ENCODE measurements at places on chromosomes 7 and 10.

DNA sequence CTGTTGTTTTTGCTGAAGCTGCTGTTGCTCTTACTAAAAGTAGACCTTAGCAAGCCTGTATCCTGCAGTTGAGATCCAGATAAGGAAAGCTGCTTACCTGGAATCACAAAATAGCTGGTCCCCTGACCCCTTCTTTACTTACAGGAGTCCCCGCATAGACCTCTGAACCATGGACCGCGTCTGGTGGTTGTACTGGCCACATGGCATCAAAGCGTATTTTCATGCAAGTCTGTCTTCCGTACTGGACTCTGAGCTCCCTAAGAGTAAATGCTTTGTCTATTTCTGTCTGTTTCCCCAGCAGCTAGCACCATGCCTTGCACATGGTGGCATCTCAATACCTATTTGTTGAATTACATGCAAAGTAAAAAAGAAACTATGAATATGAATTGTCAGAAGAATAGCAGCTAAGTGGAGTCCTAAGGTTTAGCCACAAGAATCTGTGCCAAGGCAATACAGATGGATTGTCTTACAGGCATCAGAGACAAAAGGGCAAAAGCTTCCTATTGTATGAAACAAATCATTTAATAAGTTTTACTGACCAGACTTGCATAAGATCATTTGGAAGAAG lies 159.2 kb downstream of the PAXIP1 start:
- no peak for DNase-seq

- DNase-seq, result no peak
Observed at GRCh38 chr7:31896925-31897324, 173.3 kb downstream of the PDE1C start.

DNA sequence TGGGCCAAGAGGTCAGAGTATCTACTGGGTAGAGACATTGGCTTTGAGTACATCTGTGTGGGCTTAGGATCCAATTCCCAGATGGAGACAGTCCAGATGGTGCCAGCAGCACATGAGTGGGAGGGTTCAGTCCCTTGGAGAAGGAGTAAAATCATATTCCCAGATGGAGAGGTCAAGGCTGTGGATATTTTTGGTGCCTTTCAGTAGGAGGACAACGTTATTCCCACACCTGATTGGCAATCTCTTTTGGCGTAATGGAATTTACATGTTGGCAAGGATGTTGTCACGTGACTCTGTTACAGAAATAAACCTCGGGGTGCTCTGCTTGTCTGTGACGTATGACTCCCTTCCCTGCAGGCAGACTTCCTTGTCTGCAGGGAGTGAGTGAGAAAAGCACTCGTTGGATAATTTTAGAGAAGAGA lies 27.6 kb downstream of the NPS start:
- DNase-seq, result no peak

- DNase-seq, result no peak
Observed at GRCh38 chr7:41487229-41487940, 215.5 kb downstream of the INHBA start.

- no peak for DNase-seq
Observed at GRCh38 chr7:92340016-92340415, 94.2 kb downstream of the ANKIB1 start.

DNA sequence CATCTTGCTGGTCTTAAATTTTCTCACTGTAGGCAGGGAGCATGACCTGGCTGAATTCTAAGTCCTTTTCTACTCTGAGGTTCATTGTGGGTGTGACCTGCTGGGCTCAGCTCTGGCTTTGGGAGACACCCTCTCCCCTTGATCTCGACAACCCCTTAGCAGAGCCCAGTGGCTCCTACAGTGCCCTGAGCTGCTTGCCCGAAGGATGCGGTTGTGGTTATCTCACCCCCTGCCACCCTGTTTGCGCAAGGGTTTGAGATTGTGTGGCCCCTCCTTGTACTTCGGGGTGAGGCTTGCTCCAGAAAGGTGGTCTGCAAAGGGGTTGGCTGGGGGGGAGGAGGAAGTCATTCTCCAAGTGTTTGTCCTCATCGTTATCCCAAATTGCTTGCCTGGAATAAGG lies 55.3 kb downstream of the TCF7L2 start:
- DNase-seq, result no peak

GRCh38 chr10:104613406-104613805 lies 27.7 kb upstream of the SORCS3 start:
- no peak for DNase-seq

DNA sequence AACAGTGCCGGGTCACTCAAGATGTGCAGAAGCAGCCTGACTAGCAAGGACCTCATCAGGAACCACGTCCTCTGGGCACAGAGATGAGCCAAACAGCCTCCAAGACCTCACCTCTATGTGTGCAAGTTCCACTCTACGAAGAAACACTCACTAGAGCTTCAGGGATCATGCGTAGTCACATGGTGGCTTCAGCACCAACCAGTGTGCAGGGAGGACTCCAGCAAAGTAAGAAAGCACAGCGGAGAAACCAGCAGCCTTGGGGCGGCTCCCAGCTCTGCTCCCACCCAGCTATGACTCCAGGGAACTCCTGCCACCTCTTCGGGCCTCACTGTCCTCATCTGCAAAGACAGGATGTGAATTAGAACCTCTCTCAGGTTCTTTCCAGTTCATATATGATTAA lies 58.2 kb downstream of the SLIT1 start:
- DNase-seq, result no peak

DNA sequence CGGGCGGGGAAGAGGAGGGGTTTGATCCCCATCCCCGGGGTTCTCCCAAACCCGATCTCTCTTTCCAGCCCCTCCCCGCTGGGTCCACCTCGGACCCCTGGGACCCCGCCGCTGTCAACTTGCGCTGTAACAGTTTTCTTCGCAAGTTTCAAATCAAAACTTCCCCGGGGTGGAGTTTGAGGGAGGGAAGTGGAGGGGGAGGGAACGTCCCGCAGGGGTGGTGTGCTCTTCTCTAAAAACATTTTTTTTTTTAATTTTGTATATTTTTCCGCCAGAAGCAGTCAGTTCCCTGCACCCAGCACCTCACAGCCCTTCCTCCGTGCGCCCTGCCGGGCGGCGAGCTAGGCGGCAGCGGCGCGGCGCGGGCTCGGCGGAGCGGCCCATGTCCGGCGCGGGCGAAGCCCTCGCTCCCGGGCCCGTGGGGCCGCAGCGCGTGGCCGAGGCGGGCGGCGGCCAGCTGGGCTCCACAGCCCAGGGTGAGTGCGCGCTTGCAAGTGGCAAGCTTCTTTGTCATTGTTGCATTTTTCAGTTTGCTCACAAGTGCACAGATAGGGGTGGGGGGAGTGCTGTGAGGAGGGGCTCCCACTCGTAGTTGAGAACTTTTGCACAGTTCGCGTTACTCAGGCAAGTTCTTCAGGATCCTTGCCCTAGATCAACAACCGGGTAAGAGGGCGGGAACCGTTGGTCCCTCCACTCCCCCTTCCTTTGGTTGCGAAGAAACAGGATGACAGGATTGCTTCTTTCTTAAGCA lies 933 bp downstream of the MDFIC start:
- DNase-seq, result peak; percentile 54

GRCh38 chr10:13741438-13741837 lies 154.7 kb downstream of the PRPF18 start:
- no peak for DNase-seq

GRCh38 chr10:110861930-110862649 lies 9.6 kb upstream of the PDCD4 start:
- DNase-seq, result no peak

GRCh38 chr7:106216923-106217542 lies 67.8 kb downstream of the NAMPT start:
- DNase-seq, result no peak

DNA sequence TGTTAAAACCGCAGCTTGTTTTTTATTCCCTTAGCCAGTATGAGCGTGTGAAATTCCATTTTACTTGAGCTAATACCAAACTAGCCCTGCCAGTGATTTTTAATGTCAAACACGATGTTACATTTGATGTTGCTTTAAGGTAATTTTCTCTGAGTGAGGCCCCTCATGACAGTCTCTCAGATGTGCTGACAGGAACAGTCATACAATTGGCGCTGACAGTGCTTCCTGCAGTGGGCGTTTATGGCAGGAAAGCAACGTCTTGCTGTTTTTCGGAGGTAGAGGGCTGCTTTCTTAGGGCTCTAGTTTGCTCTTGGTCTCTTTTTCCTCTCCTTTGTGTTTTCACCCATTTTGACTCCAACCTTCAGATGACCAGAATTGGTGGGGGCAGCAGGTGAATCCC lies 19.3 kb downstream of the PON1 start:
- no peak for DNase-seq

GRCh38 chr10:77305650-77306632 lies 331.7 kb downstream of the KCNMA1 start:
- no peak for DNase-seq

DNA sequence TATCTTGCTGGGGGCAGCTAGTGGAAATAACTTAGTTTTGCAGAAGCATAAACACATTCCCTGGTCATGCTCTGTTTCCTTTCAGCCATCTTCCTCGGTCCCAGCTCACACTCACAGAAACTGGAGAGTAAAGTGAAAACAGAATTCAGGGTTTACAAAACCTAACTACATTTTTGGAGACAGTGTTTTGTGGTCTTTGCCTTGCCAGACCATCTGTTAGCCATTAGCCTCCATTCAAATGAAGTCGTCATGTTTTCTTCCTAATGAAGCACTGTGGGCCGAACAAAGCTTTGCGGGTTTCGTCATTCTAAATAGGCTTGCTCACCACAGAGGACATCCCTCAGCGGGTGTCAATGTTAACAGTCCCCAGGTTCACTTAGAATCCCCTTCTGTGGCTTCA lies 214.6 kb upstream of the TMEM72 start:
- DNase-seq, result no peak

DNA sequence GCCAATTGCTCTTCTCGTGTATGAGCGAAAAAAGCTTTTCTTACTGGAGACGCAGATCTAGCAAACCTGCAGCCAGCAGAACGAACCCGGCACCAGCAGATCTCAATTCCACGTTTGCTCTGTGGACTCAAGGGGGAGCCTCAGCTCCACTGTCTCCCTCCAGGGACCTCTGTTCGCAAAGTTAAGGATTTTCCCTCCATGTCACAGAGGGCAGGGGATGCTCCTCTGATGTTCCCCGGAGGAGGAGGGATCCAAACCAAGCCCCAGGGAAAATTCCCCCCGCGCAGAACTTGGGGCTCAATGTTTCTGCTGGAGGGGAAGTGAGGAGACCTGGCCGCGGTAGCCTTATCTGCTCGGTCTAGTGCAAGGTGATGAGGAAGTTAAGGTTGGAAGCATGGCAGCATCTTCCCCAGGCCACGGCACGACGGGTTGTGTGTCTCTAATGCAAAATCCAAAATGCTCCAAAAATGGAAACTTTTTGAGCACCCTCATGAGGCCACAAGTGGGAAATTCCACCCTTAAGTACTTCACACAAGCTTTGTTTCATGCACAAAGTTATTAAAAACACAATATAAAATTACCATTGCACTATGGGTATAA lies 9.0 kb downstream of the IQCE start:
- no peak for DNase-seq

DNA sequence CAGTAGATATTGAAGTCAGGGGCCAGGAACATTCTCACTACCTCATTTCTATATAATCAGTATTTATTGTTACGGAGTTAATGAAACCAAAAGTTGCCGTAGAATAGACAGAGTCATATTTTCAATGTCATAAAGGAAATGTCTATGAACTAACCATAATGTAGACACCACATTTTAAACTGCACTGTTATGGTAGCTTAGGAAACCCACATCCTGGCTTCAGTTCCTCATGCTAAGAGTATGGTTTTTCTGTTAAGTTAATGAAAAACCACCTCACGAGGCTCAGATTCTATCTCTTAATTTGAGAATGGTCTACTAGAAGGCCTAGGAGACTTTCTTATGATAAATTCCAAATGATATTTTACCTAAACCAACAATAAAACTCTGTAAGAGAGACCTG lies 166.5 kb downstream of the TMEM26 start:
- DNase-seq, result no peak

GRCh38 chr7:17948526-17949238 lies 8.4 kb upstream of the SNX13 start:
- DNase-seq, result no peak

DNA sequence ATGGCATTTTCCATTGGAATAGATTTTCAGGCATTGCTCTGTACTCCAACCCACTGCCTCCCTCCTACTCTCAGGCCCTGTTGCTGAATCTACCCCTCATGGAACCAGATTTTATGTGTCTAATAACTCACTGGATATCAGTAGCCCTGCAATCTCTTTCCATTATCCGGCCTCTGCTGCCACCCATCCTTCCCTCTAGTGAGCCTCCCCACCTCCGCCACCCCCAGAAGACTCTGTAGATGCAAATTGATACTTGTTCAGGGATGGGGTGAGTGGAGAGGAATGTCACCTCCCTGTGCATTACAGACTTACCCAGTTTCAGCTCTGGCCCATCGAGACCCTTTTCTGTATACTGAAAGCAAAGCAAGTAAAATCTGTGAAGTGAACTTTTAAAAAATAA lies 52.3 kb upstream of the PHYHIPL start:
- no peak for DNase-seq

DNA sequence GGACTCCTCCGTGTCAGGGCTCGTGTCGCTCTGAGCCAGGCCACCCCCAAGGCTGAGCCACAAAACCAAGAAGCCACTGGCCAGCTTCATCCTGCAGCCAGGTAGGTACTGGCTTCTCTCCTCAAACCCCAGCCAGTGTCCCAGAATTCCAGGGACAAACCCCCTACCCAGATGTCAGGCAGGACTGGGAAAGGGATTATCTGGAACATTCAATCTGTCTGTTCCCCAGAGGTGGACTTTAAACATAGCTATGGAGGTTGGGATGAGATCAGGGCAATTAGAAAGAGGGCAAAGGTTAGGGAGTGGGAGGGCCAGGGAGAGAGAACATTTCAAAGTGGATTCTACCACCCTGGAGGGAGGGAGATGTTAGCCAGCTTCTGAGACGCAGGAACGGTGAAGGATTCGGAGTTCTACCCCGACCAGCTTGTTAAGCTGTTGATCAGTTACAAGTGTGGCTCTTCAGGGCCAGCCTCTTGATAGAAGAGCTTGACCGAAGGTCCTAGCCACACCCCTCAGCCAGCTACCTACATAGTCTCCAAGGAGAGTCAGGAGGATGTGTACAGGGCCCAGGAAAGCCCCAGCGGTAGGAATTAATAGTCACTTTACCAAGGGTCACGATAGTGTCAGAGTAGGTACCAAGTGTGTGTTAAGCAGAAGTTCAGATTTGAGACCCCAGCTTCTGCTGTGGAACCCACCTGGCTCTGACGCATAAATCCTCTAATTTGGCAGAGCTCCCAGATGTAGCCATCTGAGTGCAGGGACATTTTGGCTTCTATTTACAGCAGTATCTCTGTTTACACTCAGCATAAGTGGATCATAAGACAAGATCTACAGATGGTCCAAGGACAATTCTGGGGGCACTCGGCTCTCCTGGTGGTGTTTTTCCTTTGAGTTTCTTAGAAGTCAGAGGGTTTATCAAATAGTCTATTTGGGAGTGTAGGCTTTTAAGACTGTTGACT lies at the start of gene PLA2G12B:
Gene PLA2G12B (minus strand): TSS at position 211 of the 959 bp plus-strand sequence. CDS start 121 bp downstream, at position 90.
- DNase-seq, result no peak
